ENCODE measurements at places on chromosomes 3 and 15.
A peak's percentile ranks its signal among the peaks of the same experiment; 100 is the strongest.

- no peak for DNase-seq
These were observed 447.4 kb downstream of the AGBL1 start for GRCh38 chr15:86526938-86527690.

- no peak for DNase-seq
These were observed 48.5 kb upstream of the SH3GL3 start for GRCh38 chr15:83398626-83399025.

GRCh38 chr3:70120357-70120966, 120.9 kb downstream of the SAMMSON start:
- peak; percentile 53 for DNase-seq

- no peak for DNase-seq
These were observed 43.9 kb upstream of the SEC13 start for GRCh38 chr3:10364806-10365205.

- no peak for DNase-seq
These were observed 91.1 kb upstream of the MITF start for GRCh38 chr3:69648126-69648525.

DNA sequence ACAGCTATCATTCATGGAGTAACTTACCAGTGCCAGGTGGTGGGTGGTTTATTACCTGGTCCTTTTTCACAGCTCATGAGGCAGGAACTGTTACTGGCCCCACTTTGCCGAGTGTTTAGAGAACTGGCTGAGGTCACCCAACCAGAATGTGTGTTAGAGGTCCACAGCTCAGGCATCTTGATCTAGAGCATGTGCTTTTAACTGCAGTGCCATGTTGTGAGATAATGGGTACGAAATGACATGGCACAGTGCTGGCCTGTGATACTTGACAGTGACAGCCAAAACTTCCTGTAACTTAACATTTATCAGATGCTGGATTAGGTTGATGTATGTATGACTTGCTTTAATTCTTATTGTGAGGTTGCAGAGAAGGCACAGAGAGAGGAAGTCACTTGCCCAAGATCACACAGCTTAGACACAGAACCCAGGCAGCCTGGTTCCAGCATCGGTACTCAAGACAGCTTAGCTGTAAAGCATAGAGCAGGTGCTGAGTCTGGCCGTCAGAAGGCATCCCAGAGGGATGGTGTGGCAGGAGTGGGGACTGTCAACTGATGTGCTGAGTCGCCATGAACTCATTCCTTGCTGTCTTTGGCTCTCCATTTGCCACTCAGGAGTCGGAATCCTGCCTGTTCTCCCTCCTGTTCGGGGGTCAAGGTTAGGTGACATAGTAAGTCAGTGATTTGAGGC, 9.6 kb downstream of the MCM2 start:
- DNase-seq, result no peak

All from stimulated activated CD4-positive, alpha-beta T cell treated with anti-CD3 and anti-CD28 coated beads, Interleukin-4, amount 100 ng/mL, for 4 hours (primary cell).